CD4-positive, alpha-beta T cell treated with Interleukin-2 at 100 ng/mL for 4 hours (primary cell): ENCODE measurements at places on chromosomes 2 and 18.

GRCh38 chr2:135615404-135615803 is 84.1 kb downstream of the R3HDM1 start:
- no peak for DNase-seq

- no peak for DNase-seq
Measured at GRCh38 chr2:3107567-3107966, 270.1 kb downstream of the EIPR1 start.

DNA sequence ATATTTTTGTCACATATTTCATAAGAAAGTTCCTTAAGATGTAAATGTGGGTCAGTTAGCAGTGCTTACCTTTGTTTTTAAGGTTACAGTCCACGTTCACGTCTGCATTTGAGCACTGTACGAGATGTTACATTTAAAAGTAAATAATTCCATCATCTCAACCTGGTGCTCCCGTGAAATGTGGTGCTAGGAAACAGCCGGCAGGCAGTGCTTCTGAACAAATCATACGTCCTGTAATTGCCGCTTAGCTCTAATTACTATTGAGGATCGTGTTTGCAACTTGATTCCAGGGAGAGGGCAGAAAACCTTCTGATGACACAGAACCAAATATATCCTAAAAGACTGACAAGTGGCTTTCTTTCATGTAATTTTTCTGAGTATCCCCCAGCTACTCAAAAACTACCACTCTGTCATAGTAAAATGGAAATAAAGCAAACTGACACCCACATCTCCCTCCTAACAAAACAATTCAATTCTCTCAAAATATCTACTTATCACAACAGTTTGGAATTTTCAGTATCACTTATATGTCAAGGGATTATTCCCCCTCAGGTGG is 297.8 kb upstream of the SESTD1 start:
- DNase-seq = no peak

DNA sequence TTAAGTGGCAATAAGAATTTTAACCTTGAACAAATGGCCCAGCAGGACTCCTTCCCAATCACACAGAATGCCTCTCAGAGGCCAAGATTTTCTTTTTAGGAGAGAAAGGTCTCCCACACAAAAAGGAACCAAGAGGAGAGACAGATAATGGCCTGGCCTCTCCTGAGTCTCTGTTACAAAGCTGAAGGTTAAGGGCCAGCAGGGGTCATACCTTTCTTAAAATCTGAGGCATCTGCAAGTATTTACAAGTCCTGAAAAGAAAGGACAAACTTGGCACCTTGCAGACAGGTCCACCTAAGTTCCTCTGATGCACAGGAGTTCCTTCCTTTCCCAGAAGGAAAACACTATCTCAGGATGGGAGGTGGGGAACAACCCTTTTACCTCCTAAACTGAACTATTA is 142.3 kb downstream of the TMEM163 start:
- DNase-seq = no peak
